ENCODE measurements at places on chromosomes 2 and 18. TPM values are rescaled to one million over a fixed set of nuclear protein-coding genes. Genes with fewer than 3 reads are reported as not detected.

DPP4 gene
- total RNA-seq, result not detected

LYG1 gene
- total RNA-seq, result 1.6 TPM

POTEF gene
- 11.0 TPM for total RNA-seq

MDH1B gene
- 4.7 TPM for total RNA-seq

RGPD8 gene
- 17.0 TPM for total RNA-seq

KIF5C gene
- 3.0 TPM for total RNA-seq

CDKL4 gene
- 0.66 TPM for total RNA-seq

PLB1 gene
- total RNA-seq, result 0.39 TPM

AGXT gene
- 0.67 TPM for total RNA-seq

TMEM169 gene
- 1.8 TPM for total RNA-seq

PAPOLG gene
- 13.6 TPM for total RNA-seq
